ENCODE measurements at places on chromosomes 11 and 22.

- ATAC-seq, result no peak
Observed at GRCh38 chr11:76823481-76824028, 37.2 kb upstream of the ACER3 start.

DNA sequence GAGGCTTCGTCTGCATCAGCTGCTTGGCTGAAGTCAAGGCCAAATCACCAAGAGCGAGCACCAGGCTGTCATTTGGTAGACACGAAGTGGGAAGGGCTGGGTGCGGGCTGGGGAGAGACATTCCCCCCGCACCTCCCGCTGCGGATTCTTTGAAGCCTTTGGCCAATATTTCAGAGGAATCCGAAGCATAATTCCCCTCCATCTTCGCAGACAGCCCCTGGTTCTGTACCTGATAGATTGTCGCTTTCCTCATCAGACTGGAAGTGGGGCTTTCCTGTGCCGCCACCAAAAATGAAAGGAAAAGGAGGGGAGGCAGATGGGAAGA lies 15.3 kb downstream of the BLID start:
- ATAC-seq, result no peak

GRCh38 chr22:49107961-49108530 lies 719.6 kb downstream of the BRD1 start:
- no peak for ATAC-seq

DNA sequence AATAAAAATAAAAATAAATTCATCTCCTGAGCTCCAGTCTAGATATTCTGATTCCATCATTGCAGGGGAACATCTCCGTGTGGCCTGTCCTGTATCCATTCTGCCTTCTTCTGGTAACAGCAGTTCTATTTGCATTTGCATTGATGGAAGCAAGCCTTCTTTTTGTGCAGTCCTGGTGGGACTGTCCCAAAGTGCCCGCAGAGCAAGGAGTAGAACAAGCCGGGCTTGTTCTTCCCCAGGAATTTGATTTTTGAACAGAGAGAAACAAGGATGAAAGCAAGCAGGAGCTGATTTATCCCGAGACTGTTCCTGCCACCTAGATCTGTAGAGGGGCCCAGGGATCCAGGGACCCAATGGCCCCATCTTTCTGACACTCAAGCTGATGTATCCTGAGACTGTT lies 65.4 kb downstream of the SYN3 start:
- ATAC-seq, result no peak
